HT1080 (cell line): ENCODE measurements at places on chromosomes 2 and 18.

DNA sequence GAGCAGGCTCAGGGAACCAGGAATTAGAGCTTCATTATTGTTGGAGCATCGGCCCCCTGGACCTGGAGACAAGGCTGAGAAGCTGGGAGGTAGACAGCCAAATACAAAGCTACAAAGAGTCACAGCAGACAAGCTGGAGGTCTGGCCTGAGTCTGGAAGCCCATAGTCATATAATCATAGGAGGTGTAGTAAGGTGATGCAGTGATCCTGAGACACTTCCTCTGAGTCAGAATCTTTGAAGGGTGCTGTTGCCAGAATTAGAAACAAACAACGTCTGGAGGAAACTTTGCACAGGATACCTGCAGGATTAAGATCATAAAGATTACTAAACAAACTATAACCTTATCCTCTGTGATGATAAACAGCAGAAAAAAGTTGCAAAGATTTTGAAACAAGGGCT is 213.8 kb downstream of the DSC3 start:
- DNase-seq = peak; percentile 45

GRCh38 chr2:223513771-223514455 is 88.2 kb downstream of the SCG2 start:
- DNase-seq = peak; percentile 51

GRCh38 chr18:77093067-77093430 is 39.5 kb downstream of the MBP start:
- DNase-seq = no peak

- no peak for DNase-seq
These were observed 204.9 kb upstream of the CYRIA start for GRCh38 chr2:16870491-16871076.

GRCh38 chr2:188610827-188611226 is 319.2 kb downstream of the GULP1 start:
- DNase-seq = no peak

- no peak for DNase-seq
These were observed 30.1 kb downstream of the COA5 start for GRCh38 chr2:98578231-98578630.

GRCh38 chr2:130963849-130964793 is 127.4 kb downstream of the ARHGEF4 start:
- DNase-seq = peak; percentile 25

- no peak for DNase-seq
These were observed 470.8 kb downstream of the ZNF804A start for GRCh38 chr2:185069107-185069506.

- peak; percentile 61 for DNase-seq
These were observed 78.3 kb upstream of the SETBP1 start for GRCh38 chr18:44602380-44602779.

DNA sequence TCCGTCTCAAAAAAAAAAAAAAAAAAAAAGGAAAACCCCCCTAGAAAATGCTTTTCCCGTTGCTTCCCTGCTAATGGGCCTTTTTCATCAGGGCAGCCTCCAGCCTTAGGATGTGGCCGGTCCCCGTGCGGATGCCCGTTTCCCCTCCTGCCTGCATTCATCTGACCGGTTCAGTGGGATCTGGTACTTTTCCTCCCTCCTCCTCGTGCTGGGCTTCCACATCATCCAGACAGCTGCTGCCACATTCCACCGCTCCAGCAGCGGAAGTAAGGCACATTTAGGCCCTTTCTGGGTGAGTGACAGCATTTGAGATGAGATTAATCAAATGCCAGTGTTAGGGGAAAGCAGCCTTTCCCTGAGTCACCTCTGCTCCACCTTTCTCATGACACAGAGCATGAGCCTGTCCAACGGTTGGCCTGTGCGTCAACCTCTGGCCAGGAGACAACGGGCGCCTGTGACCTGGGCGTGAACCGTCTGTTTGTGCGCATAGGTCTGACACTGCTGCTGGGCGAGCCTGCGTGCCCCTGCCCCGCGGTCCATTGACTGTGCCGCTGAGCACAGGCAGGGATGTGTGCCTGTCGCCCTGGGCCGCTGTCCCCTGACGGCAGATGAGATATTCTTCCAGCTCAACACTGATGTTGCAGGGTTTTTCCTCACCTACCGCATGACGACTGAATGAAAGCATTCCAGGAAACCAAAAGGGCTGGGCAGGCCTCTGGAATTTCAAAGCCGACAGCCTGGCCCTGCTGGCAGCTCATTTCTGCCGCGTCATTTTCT is 174.0 kb downstream of the TGIF1 start:
- peak; percentile 99 for DNase-seq

DNA sequence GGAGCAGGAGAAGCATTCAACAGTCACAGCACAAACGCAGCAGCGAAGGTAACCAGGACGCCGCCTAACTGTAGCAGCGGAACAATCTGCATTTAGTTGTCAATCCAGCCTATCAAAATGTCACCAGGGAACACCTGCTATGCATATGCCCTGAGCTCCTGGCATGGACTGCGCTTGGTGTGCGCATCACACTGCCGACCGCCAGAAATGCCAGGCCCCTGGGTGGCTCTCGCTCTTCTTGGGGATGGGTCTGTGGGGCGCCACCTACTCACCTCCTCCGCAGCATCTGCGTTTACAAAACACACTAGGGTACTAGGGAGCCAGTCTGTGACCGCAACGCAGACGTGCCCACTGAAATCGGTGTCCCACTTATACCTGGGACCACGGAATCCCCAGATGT is 31.7 kb downstream of the ZNF516 start:
- DNase-seq = no peak

GRCh38 chr18:13494871-13495445 is 231.4 kb downstream of the FAM210A start:
- DNase-seq = no peak

DNA sequence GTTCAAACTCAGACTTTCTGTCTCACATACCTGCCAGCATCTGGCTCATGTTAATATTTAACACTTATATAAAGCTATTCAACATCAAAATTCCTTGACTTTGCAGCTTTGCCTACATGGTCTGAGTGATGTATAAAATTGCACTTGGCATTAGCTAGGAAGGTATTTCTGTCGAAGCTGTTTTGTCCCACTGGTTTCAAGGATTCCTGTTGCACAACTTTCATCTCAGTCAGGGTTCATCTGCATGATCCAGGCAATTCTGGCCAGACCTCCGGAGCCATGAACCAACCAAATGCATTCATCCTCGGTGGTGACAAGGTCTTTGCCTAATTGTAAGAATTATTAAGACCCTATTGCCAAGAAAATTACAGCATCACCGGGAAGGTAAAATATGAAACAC is 185.4 kb downstream of the ZEB2 start:
- DNase-seq = no peak

DNA sequence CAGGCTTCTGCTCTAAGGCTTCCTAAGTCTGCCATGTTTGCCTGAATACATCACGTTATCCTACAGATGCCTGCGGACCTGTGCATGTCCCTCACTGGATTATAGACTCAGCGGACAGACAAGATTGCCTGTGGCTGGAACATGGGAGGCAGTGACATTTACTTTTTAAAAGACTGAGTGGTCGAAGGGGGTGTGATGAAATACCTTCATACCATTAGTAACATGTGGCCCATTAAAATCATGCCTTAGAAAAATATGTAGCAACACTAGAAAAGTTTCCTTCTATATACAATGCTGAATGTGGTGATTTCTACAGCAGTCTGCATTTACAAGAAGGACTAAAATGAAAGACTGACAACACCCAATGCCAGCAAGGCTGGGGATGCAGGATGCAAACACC is 154.4 kb downstream of the ASB1 start:
- DNase-seq = no peak

GRCh38 chr2:151973013-151973900 is 125.6 kb downstream of the CACNB4 start:
- no peak for DNase-seq

DNA sequence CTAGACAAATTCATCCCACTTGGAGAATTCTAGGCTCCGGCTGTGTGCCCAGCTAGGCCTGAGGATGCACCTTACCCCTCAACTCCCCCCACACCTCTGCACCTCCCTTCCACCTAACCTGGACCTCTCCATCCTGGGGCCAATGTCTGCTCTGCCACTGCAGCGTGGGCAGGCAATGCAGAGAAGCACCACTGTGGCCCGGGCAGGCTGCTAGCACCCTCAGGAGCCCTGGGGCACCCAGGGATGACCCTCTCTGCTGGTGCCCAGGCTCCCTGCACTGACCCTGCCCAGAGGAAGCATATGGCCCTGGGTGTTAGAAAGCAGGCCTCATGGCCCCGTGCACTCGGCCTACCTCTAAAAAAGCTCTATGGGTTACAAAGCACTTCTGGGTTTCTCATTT is 49.6 kb downstream of the ADCY3 start:
- no peak for DNase-seq

GRCh38 chr2:219724628-219725027 is 97.2 kb downstream of the SLC4A3 start:
- DNase-seq = no peak

DNA sequence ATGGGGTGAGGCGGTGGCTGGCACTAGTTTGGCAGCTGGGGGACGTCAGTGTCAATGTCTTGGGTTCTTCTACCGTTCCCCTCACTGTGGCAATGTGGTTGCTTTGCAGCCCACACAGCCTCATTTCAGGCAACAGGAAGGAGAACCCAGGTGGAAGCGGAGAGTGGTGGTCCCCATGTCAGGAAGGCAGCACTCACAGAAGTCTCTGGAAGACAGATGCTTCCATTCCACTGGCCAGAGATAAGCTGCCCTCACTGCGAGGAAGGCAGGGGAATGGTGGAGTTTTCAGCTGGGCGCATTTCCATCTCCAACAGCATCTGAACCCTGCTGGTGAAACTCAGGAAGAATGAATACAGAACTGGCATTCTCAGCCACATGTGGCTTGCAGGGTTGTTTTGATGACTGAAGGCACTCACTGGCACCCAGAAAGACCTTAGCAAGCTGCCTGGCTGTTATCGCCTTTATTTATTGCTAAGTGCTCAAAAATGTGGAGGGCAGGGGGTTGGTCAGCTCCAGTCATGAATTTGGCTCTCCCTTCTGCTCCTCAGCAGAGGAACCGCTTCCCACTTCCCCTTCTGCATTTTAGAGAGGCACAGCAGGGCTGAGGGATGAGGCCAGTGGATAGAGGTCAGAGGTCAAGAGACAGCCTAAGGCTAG is 19.4 kb downstream of the KCNIP3 start:
- DNase-seq = peak; percentile 68

DNA sequence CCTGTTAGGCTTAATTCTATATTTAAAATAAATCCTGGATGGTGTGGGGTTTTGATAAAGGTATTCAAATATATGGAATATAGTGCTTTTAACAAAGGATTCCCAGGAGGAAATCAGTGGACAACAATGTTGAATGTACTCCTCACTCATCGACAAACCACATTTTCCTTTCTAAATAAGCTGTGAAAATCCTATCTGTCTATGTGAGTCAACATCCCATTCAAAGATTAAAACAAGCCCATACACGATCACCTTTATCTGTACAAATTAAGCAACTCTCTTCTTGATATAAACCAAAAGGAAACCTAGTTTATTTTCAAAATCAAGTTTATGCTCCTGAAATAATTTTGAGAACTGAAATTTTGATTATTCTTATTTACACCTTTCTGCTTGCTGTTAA is 153.4 kb downstream of the ERBB4 start:
- DNase-seq = no peak

- DNase-seq = peak; percentile 66
These were observed 129.9 kb downstream of the PRPF40A start for GRCh38 chr2:152587187-152587947.

DNA sequence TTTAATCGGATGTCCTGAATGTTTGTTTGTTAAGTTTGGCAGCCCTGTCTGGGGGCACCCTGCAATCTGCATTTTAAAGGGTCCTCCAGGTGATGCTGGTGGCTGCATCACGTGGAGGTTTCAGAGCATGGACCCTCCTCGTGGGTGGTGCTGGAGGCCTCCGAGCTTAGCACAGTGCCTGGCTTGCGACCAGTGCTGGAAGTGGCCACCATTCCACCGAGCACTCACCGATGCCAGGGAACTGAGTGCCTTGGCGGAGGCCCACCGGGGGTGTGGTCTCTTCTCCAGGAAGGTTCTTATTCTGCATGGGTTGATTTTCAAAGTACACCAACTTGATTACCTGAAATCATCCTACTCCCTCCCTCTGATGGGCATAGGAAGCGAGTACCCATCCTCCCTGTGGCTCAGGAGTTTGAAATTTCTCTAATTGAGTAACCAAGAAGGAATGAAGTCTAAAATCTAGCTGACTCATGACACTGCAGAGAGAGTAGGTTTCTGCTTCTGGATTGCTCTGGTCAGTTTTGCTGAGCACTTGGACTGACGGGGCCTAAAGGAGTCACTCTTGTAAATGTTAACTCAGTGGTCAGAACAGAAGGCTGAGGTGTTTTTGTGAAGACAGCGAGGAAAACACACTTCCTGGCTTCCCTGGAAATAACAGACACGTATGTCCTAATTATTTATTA is 58.1 kb upstream of the SLC66A3 start:
- DNase-seq = peak; percentile 55

- DNase-seq = no peak
These were observed 22.7 kb downstream of the TRAPPC8 start for GRCh38 chr18:31920277-31920676.

DNA sequence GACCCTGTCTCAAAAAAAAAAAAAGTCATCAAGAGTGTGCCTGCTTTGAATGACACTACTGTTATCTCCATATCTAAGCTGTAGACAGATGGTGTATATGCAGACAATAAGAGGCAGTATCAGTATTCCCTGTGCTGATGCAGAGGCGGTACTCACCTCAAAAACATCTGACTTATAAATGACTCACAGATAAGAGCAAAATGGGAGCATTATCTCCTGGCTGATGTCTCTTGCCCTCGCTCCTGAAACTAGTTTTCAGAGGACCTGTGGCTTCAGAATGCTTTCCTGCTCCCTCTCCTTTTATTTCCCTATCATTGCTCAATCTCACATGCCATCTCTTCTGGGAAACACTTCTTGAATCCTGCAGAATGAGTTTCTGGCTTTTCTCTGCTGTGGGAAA is 289.6 kb downstream of the PTPRM start:
- DNase-seq = peak; percentile 70

DNA sequence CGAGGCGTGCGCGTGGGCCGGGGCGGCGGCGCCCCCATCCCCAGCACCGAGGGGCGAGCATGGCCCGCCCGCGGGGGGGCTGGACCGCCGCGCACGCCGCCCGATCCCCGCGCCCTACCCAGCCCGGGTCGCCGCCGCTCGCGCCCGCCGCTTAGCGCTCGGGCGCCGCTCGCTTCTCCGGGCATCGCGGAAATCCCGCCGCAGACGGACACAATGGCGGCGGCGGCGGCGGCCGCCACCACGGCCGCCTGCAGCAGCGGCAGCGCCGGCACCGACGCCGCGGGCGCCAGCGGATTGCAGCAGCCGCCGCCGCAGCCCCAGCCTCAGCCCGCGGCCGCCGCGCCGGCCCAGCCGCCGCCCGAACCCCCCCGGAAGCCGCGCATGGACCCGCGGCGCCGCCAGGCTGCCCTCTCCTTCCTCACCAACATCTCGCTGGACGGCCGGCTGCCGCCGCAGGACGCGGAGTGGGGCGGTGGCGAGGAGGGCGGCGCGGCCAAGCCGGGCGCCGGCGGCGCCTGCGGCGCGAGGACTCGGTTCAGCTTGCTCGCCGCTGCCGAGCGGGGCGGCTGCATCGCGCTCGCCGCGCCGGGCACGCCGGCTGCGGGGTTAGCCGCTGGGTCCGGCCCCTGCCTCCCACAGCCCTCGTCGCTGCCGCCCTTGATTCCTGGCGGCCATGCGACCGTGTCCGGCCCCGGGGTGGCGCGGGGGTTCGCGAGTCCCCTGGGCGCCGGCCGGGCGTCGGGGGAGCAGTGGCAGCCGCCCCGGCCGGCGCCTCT is 453 bp downstream of the CABLES1 start:
- DNase-seq = no peak
